Activated CD4-positive, alpha-beta T cell treated with anti-CD3 and anti-CD28 coated beads for 4 hours (primary cell): ENCODE measurements at places on chromosomes 5 and 9.

DNA sequence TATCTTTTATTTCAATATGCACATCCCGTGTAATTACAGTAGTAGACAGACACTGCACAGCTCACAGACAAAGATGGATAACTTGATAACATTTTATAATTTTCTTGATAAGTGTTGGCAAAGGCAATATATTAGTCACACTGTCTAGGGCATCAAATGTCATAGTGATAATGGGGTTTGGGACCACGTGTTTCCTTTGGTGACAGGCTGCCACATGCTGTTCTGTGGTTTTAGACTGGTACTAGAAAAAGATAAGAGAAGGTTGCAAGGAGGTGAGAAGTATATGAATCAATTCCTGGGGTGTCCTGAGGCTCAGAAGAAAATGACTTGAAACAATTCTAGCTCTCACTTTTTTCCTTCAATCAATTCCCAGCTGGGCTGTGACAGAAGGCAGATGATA is 258.8 kb upstream of the CHD1 start:
- no peak for DNase-seq

DNA sequence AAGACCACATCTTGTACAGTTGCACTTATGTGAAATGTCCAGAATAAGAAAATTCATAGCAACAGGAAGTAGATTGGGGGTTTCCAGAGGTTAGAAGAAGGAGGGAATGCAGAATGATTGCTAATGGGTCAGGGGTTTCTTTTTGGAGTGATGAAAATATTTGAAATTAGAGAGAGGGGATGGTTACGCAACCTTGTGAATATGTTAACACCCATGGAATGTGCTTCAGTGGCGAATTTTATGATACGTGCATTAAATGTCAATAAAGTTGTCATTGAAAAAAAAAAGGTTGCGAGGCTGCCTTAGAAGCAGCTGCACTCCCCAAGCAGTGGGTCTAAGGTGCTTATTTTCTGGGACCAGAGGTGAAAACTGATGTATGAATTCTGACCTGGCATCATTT is 64.4 kb upstream of the SUB1 start:
- no peak for DNase-seq

DNA sequence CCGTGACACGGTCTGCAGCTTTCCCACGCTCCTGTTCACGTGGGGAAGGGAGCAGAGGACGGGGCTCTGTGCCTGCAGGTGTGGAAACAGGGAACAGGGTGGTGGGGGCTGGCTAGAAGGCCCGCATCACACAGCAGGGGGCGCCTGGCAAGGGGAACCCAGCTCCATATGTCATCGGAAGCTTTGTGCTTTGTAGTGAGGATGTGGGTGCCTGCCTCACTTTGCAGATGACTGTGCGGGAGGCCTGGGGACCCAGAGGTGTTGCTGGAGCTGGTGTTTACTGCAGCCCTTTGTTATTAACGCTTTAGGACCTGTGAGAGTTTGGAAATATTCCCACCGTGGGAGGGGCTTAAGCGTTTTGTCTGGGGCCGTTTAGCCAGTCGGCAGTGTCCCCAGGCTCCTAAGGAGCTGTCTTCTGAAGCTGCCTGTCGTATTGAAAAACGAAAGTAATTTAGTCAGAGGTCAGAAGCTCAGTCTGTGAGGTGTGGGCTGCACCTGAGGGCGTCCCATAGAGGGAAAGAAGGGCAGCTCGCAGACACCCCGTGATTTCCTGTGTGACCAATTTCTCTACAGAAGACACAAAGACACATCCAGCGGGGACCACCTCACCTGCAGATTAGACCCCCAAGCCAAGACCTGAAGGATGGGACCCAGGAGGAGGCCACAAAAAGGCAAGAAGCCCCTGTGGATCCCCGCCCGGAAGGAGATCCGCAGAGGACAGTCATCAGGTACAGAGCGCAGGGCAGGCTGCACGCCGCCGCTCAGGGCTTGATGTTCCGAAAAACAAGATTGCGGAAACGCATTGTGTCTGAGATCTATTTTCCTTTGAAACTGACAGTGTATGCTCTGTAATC is 9.1 kb downstream of the MAN1B1 start:
- DNase-seq, result peak; percentile 85

GRCh38 chr5:65817931-65818330 is 95.9 kb downstream of the NLN start:
- no peak for DNase-seq

GRCh38 chr5:112684737-112685136 is 52.9 kb upstream of the APC start:
- DNase-seq, result no peak

DNA sequence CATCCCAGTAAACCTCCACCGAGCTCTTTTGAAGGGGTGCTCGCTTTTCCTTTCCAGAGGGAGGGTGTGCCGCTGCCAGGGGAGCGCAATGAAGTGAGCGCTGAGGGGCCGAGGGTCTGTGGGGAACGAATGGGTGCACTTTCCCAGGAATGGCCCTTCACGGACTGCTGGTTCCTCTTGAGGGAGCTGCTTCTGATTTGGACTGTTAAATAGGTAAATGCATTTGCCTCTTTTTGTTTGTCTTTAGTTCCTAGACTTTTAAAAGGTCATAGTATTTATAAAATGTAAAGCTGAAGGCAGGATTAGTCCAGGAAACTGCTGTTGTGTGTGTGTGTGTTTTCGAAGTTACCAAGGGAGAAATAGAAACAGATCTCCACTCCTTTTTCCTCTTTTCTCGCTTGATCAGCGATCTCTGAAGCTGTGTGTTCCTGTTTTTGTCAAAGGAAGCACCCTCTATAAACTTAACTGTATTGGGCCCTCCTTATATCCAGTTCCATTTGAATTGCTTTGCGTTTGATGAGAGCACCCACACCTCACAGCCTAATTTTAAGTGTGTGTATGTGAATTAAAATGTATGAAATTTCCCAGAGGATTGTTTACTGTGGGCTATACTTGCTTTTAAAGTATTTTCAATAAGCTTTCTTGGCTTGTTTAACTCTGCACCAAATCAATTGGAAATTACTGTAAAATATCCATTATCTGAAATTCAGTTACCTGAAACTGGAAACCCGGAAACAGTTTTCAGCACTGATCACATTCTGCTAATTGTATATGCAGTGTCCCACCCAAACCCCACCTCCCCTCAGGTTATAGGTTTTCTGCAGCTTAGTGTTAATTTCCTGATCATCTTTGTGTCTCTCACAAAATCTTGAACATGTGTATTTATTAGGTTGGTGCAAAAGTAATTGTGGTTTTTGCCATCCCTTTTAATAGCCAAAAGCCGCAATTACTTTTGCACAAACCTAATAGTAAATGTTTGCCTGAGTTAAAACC is 966 bp downstream of the SNX2 start:
- no peak for DNase-seq

- no peak for DNase-seq
Observed at GRCh38 chr5:150118561-150119229, 32.3 kb upstream of the CSF1R start.

DNA sequence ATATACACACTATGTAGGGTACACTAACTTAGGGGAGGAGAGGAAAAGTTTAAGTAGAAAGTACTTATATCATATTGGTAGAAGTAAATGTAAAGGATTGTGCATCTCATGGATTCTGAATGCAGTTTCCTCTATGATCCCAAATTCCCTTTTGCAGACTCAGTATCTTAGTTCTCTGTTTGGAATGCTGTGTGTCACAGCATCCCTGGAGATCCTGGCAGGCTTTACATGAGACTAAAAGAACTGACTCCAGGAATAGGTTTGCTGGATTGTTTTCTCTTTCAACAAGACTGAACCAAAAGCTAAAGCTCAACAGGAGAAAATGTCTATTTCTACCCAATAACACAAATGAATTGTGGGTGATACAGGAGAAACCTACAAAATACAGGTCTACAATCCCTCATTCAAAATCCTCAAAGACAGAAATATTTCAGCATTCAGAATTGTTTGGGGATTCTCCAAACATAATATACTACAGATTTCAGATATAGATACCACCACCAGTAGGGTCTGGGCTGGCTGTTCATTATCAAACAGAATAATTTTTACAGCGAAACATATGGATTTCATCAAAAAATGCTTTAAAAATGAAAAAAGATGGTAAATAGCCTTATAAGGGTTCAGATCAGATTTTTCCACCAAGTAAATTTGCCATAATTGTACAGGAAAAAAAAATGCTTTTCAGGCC is 324.7 kb upstream of the GRAMD2B start:
- DNase-seq, result no peak

GRCh38 chr9:34830068-34830467 is 120.1 kb upstream of the CCL21 start:
- DNase-seq, result no peak

DNA sequence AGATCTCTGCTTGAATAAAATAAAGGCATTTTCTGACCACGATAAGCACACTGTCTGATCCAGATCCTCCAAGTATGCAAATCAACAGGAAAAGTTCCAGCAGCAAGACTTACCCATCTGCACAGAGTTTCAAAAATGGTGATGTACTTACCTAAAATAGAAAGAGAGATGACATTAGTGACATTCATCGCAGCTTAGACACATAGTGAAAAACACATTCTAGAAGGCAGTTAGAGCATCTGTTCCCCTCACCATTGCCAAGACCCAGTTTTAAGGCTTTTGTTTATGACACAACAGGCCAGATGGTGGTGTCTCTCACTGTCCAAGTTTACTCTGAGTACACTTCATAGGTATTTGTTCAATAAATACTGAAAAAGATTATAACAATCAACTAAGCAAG is 207.7 kb downstream of the PDE4D start:
- no peak for DNase-seq

DNA sequence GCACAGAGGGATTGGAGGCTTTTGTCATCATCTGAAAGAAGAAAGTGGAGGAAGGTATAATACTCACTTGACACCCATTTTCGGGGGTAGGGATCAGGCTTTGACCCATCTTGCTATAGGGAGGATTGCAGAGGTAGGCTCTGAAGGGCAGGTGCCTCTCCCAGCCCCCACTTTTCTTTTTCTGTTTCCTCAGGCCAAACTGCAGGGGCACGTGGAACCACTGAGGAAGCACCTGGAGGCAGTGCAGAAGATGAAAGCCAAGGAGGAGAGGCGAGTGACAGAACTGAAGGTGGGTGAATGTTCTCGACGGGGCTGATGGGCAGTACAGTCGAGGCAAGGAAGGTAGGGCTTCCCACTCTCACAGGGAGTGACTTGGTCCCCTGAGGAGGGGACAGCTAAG is 7.5 kb downstream of the TRIM41 start:
- DNase-seq, result no peak

- DNase-seq, result no peak
Observed at GRCh38 chr5:15927710-15928380, 251.7 kb downstream of the MARCHF11 start.

GRCh38 chr5:71922584-71923106 is 184.6 kb upstream of the MAP1B start:
- no peak for DNase-seq

- DNase-seq, result no peak
Observed at GRCh38 chr5:80382488-80382887, 25.4 kb upstream of the ZFYVE16 start.

GRCh38 chr5:126837906-126838539 is 61.1 kb downstream of the LMNB1 start:
- no peak for DNase-seq

- no peak for DNase-seq
Observed at GRCh38 chr9:116632990-116633838, 53.9 kb upstream of the TRIM32 start.

DNA sequence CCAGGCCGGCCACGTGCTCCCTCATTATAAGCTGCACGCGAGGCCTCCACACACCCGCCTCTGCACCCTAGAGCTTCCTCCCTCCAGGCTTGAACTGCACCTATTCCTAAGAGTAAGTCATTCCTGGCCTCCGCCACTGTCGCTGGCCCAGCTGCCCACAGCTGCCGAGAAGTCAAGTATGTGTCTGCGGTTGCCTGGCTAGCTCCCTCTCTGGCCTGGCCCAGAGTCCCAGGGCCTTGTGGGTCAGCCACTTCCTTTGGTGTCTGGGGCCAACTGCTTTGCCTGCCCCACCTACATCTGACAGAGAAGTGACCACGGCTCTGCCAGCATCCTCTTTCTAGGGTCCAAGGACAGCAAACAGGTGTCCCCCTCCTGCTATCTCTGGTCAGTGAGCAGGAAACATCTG is 18.3 kb downstream of the ABO start:
- DNase-seq, result no peak

DNA sequence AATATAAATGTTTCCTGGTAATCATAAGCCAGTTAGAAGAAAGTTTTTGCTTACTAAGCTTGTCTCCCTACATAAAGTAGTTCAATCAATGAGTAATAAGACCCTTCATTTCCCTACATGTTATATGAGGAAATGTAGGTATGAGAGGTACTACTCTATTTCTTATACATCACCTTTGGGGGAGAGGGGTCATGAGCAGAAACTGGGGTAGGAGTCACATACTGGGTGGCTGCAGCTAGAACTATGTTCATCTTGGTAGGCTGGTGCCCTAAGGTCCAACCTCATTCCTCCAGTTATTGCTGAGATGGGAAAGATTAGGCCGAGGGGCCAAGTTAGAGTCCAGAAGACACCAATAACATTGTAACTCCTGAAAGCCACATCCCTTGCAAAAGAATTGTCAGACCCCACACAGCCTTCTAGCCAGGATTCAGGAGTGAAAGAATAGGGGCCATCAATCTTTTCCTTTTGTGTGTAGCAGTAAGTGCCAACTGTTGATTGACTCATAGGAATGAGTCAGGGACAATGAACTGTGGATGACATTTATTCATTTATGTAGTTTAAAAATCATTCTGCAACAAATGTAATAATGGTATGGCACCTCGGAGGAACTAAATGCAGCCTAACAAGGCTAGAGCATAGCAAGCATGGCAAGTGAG is 21.6 kb upstream of the SREK1 start:
- DNase-seq, result no peak

GRCh38 chr9:35481347-35481975 is 8.4 kb upstream of the RUSC2 start:
- no peak for DNase-seq

GRCh38 chr9:96603305-96604003 is 16.2 kb downstream of the CDC14B start:
- no peak for DNase-seq

DNA sequence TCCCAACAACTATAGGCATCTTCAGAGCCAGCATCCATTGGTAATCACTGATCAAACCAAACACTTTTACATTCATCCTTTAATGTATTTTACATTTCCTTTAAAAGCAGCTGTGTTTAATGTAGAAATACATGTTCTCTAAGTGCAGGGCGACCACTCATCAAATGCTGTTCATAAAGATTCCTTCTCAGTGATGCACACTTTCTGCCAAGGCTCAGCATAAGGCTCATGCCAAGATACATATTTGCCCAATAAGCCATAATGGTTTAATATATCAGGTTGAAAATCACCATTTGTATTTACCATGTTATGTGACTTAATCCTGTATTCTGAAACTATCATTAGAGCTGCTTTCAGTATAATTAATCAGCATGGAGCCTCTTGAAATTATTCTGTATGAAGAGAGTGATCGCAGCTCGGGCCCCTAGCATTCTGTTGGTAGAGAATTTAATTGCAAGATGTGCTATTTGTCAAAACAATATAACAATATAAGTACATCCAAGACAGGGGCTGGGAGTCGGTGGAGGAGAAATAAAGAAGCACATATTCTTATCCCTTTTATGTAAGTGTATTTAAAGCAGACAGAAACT is 267.5 kb downstream of the EBF1 start:
- no peak for DNase-seq
